H7 (cell line): ENCODE measurements at places on chromosomes 13 and 19. TPM values are rescaled to one million over a fixed set of nuclear protein-coding genes. Genes with fewer than 3 reads are reported as not detected.

Gene MIA
- not detected in 2 replicates for total RNA-seq

Gene CSNK1A1L
- not detected in 2 replicates for total RNA-seq

Gene CFD
- total RNA-seq = 1.4 and 1.5 TPM in 2 replicates

Gene ATP7B
- 2.4 and 3.1 TPM in 2 replicates for total RNA-seq

Gene FLT3
- total RNA-seq = 0.03 and 0.22 TPM in 2 replicates

Gene LRP3
- total RNA-seq = 54.8 and 57.7 TPM in 2 replicates

Gene OR4F17
- total RNA-seq = not detected in 2 replicates
